Testis (tissue), 5 donors: ENCODE measurements at places on chromosomes 1 and 21. TPM values are rescaled to one million over a fixed set of nuclear protein-coding genes. Genes with fewer than 3 reads are reported as not detected.

CFHR3 gene
- not detected for total RNA-seq

AMY1B gene
- total RNA-seq = not detected

DNA sequence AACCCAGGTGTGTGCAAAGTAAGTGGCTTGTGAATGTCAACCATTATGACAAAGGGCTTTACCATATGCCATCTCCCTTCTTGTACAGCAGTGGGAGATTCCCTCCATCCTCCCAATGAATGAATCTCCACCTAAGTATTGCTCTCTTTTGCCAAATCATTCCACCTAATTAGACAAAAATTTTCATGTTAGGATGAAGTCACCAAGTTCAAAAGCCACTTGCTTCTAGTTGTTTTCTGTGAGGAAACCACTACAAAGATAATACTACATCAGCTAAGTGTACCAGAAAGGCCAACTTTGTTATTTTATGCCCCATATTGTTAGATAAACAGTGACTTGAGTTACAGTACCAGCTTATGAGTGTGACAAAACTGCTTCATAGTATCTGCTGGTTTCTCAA lies 34.3 kb downstream of the FAM78B start:
- DNase-seq = no peak

GUCA2A gene
- not detected for total RNA-seq
